NCI-H345 (cell line): ENCODE measurements at places on chromosomes 2 and 18.

DNA sequence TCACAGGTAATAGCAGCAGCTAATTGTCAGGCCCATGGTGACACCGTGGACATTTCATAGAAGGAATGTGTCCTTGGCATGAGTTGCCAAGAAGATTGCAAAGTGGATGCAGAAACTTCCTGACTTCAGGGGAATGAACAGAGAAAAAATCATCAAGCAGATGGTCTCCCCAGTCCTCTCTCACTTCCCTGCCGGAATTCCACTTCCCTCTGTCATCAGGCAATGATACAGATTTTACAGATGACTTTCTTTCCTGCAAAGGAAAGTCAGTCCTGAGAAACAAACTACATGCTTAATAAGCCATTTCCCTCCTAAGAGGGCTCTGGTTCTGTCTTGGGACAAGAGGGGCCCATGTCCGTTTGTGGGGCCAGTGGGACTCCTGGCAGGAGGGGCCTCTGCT, 45.7 kb downstream of the KCNF1 start:
- DNase-seq, result no peak

GRCh38 chr18:67301592-67301991, 214.9 kb downstream of the DSEL start:
- no peak for DNase-seq

- no peak for DNase-seq
These were observed 96.8 kb upstream of the THUMPD2 start for GRCh38 chr2:39875914-39876267.

DNA sequence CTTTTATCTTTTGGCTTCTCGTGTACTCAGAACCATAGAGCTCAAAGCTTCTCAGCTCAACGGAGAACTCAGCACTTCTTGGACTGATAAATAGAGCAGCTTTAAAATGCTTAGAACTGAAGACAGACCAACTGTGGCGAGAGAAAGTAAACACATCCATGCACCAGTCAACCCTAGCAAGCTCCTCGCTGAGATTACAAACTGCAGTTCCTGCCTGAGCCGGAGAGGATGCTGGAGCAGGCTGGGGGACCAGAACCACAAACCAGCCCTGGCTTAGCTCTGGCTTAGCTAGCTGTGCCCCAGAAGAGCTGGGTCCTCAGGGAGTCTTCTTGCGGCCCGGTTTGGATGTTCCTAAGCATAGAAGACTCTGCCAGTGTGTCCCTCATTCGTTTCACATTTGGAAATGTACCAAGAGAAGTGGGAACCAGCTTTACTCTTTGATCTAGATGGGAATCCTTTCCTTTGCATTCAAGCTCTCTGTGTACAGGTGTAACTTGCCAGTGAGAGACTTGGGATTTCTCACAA, 5.6 kb downstream of the PAX8 start:
- DNase-seq, result no peak

- DNase-seq, result no peak
These were observed 22.0 kb downstream of the RBM43 start for GRCh38 chr2:151239624-151240023.

GRCh38 chr2:39017334-39017733, 103.5 kb downstream of the SOS1 start:
- no peak for DNase-seq

GRCh38 chr2:55776479-55776878, 82.8 kb upstream of the PNPT1 start:
- DNase-seq, result no peak
